Aortic smooth muscle cell (primary cell): ENCODE measurements at places on chromosomes 4 and X. TPM values are rescaled to one million over a fixed set of nuclear protein-coding genes. Genes with fewer than 3 reads are reported as not detected.

SOD3 gene
- total RNA-seq: 129 and 136 TPM in 2 replicates

GPC3 gene
- under 0.01 TPM in 1 of 2 replicates, not detected in the other for total RNA-seq

MAGEA2 gene
- not detected in 2 replicates for total RNA-seq

BRS3 gene
- not detected in 2 replicates for total RNA-seq

PCDH11X gene
- total RNA-seq: 0.19 TPM in 1 of 2 replicates, not detected in the other
